MV-4-11 (cell line): ENCODE measurements at places on chromosomes 6 and 20.

- no peak for DNase-seq
Observed at GRCh38 chr6:130020073-130020906, 1.9 kb downstream of the L3MBTL3 start.

DNA sequence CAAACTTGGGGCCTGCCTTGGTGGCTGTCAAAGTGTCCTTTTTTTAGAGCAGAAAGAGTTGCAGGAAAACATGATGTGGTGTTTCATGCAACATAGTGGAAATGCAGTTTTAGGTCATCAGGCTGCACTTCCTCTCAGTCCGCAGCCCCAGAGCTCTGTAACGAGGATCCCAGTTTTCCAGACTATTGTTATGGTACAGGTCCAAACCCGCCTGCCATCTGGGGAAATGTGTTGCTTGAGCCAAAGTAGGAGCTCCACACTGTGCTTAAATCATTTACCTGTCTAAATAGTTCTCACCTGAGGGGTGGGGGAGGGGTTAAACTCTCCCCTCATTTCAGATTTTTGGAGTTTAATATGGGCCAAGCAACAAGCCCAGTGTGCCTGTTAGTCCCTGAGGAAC lies 59.8 kb downstream of the GOPC start:
- no peak for DNase-seq

GRCh38 chr6:95785785-95786184 lies 208.4 kb downstream of the MANEA start:
- DNase-seq: no peak

DNA sequence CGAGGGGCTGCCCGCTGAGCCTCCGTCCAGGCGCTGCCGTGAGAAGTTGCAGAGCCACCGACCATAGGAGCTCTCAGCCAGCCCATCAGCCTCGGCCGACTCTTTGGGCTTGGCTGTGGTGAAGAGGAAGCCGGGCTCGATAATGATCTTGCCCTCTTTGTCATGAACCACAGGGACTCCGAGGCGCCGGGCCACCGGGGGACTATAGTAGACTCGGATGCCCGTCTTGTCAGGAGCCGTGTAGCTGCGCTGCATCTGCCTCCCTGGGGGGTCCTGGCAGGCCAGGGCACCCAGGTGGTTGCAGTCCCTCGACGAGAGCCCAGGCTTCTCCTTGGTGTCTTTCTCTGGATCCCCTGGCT lies 20.5 kb upstream of the DSN1 start:
- DNase-seq: no peak

GRCh38 chr6:118083711-118084110 lies 176.6 kb downstream of the SLC35F1 start:
- DNase-seq: no peak

DNA sequence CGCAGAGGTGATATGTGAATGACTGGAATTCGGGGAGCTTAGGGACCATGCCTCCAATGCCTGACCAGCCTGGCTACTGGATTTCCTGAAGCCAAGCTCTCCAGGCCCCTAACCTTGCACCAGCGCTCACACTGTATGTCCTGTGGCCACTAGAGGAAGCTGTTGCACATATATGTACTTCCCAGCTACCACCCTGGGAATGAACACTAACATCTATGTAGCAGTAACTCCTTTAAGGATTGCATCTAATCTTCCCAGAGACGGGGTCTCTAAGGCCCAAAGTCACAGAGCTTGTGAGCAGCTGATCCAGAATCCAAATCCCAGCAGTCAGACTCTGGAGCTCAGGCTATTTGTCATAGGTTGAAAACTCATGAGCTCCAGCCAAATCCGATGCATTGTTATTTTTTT lies 20.4 kb upstream of the BPIFB1 start:
- peak; percentile 83 for DNase-seq

DNA sequence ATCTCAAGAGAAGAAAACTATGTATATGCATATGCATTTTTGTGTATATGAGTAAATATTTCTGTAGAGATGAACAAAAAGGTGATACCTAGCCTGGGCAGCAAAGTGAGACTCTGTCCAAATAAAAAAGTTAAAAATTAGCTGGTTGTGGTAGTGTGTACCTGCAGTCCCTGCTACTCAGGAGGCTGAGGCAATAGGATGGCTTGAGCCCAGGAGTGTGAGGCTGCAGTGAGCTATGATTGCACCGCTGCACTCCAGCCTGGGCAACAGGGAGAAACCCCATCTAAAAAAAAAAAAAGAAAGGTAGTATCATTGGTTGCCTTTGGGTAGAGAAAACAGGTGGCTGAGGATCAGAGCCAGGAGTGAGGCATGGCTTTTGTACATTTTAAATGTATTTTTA lies 50.9 kb downstream of the KLHL31 start:
- no peak for DNase-seq

GRCh38 chr6:142570221-142570671 lies 268.4 kb downstream of the ADGRG6 start:
- no peak for DNase-seq

DNA sequence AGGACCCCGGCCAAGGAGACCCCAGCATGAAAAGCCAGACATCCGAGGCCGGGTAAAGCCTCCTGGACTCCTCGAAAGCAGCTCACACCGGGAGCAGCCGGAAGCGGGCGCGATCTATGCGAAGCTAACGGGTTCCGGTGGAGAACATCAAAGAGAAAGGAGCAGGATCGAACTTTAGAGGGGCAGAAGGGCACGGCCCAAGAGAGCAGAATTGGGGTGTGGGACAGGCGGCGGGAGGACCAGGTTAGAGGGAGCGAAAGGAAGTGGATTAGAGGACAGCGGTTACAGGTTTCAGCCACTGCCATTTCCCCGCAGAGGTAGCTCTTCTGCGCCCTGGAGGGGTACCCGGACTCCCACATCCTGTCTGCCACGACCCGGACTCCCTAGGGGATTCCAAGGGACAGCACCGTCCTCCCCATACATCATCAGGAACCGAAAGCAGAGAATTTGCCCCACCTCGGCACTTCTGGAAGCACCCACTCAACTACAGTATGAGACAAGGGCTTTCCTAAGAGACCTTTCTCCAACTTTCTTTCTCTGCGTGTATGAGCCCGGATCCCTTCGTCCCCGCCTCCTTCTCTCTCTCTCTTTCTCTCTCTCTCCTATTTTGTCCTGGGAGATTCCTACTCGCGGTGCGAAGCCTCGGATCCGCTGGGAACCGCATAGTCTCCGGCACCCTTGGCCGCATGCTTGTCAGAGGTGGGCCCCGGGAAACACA lies 507 bp upstream of the VGLL2 start:
- no peak for DNase-seq

DNA sequence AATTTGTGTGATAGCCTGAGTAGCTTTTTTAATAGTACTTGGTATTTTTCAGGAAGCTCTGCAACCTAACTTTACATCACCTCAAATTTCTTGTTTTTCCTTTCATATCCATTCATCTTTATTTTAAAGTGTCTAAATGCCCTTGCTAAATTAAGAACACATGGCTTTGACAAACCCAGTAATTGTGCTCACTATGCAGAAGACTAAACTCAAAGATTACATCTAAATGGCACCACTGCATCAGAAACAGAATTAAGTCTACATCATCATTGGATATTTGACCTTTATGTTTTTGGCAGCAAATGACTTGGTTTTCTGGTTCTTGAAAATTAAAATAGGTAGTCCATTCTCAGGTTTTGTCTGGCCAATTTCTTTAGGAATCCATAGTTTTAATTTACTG lies 69.6 kb upstream of the HDGFL1 start:
- no peak for DNase-seq

DNA sequence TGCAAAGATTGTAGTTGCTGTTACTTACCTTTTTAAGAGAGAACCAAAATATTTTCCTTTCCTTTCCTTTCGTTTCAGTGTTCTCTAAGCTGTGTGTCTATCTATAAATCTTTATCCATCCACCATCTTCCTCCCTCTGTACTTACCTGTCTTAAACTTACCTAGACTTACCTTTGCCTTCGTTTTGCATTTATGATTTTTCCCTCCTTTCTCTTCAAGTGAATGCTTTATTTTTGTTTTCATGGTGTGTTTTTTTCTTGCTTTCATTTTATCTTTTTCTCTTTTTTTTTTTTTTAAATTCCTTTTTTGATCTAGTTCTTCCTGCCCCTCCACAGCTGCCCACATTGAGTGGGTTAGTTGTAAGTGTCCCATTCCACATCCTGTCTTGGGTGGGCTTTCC lies 26.2 kb downstream of the ARID1B start:
- no peak for DNase-seq

DNA sequence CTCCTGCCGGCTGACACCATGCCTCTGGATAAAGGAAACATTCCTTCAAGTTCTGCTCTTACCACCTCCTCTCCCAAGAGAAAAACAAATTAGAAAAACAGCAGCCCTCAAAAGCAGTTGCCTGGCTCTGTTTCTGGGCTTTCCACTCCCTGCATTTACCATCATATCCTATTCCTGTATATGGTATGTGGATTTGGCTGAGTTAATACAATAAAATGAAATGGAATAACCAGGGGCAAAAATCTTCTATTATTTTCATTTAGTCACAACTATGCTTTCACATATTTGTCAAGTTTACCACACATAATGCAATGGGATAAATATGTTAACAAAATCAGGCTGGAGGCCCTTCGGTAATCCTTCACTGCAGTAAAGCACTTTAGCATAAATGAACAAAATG lies 34.3 kb downstream of the COL12A1 start:
- DNase-seq: no peak

- no peak for DNase-seq
Observed at GRCh38 chr20:59958626-59959025, 403 bp downstream of the CDH26 start.

DNA sequence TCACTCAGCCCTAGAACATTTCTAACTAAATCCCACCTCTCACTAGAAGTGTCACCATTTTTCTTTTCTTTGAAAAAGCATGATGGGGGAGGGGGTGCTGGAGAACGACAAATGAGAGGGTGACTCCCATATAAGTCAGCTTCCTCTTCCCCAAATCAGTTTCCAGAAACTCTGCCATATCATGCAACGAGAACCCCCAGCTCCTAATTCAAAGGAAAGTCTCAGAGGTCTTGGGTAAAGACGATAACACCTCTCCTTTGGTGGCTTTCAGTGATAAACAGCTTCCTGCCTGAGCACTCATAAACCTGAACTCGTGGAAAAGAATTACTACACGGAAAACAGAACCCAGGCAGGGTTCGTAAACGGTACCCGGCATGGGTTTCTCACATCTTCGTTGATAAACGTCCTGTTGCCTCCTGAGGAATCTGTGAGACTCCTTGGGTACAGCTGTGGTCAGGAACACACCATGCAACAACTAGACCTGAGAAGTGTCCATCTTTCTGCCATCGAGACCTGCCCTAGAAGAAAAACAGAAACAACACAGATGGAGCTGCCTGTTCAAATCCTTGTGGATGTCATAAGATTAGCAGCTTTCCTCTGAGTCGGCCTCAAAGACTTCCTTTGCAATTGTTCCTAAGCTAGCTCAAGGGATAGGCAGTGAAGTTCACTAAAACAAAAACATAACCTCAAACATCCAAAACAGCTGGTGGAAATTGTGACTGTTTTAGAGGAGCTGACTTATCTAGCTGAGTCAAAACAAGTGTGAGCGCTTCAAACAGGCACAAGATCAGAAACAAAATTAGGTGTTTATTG lies 185.8 kb upstream of the PRDM1 start:
- peak; percentile 49 for DNase-seq

DNA sequence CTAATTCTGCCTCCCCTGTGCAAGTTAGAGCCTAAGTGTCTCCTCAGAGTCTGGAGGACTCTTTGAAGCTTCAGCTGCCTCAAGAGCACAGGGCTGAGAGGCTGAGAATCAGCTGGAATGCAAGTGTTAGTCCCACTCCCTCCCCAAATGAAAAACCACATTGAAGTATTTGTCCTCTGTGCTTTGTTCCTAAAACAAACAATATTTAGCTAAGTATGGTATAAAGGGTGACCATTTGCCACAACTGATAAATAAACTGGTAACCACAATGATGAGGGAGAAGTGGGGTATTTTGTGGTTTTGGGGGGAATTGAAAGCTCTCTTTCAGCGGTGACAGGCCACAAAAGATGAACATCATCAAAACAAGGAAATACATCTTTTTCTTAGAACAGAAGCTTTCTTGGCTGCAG lies 91.7 kb upstream of the HDDC2 start:
- DNase-seq: peak; percentile 89

DNA sequence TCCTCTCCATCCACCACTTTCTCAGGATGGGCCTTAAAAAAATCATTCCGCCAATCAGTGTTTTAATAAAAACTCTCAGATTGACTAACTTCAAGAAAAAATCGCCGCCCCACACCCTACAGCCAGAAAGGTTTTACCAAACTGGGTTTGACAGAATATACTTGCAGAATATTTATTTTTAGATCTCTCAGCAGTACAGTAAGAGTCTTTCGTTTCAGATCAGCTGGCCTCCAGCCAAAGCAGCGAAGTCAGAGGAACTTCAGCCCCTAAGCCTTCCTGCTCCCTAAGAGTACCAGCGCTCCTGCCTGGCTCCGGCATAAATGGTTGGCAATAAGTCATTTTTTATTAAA lies 24.7 kb downstream of the TBC1D7 start:
- peak; percentile 65 for DNase-seq

GRCh38 chr6:154814063-154814462 lies 80.8 kb downstream of the SCAF8 start:
- DNase-seq: no peak

- DNase-seq: no peak
Observed at GRCh38 chr6:81002126-81002525, 750.4 kb downstream of the TENT5A start.

- DNase-seq: no peak
Observed at GRCh38 chr20:44231713-44232468, 15.2 kb upstream of the GDAP1L1 start.

DNA sequence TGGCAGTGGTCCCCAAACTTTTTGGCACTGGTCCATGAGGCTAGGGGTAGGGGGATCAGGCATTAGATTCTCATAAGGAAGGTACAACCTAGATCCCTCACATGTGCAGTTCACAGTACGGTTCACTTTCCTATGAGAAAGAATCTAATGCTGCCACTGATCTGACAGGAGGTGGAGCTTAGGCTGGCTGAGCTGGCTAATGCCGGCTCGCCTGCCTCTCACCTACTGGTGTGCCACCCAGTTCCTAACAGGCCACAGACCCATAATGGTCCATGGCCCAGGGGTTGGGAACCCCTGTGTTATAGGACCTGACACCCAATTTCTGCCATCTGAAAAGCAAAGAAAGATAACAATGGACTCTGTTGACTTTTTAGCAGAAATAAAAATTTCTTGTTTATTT lies 199.6 kb downstream of the GMPR start:
- no peak for DNase-seq

GRCh38 chr6:32895006-32895345 lies 41.0 kb downstream of the PSMB9 start:
- no peak for DNase-seq

DNA sequence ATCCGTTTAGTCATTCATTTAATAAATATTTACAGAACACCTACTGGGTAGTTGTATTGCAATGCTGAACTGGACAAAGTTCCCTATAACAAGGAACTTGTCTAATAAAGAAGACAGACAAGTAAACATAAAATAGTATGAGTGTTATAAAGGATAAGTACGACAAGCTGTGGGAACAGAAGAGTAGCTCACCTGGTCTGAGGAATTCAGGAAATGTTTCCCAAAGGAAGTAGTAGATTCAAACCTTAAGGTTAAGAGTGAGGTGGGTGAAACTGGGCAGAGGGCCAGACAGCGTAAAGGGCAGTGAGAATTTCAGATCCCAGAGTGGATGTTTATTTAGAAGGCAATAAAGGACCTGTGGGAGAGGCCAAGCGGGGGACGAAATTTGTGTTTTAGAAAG lies 72.3 kb upstream of the CD2AP start:
- no peak for DNase-seq
